ENCODE measurements at places on chromosomes 5 and 9.
A peak's percentile ranks its signal among the peaks of the same experiment; 100 is the strongest.

GRCh38 chr9:21510806-21511205, 28.7 kb upstream of the IFNE start:
- DNase-seq, result no peak

DNA sequence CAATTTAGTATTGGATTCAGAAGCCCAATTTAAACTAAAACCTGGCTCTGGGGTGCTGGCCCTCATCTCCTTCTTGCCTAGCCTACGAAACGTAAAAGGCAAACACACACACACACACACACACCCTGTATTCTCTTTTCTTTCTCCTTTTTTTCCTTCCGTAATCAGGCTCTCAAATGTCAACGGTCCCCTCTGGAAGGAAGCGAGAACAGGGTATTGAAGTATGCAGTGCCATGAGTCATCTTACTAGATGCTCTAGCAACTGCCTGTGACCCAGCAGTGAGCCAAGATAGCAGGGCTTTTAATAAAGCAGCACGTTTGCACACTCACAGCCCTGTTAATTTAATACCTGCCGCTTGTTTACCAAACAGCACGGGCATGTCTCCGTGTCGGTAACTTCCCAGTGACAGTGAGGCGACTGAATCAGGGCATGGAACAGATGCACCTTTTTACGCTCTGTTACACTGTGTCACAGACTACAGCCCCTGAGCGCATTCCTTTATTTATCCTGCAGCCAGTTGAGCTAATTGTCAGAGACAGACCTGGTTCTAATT, 243.8 kb downstream of the BNC2 start:
- peak; percentile 38 for DNase-seq

DNA sequence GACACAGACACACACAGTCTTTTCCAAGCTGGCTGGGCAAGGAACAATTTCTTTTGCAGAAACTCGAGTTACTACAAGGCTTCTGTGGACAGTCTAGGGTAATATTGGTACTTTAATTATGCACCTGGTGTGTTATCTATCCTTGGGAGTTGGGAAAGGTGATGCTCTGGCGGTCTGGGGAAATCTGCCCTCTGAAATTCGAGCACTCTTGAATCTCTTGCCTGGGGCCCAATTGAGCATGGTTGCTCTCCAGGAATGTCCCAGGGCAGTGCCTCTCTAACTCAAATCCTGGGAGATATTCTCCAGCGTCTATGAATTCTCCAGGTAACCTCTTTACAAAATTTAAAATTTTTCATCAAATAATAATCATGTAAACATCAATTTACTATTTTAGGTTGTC, 69.3 kb downstream of the KCNIP1 start:
- no peak for DNase-seq

DNA sequence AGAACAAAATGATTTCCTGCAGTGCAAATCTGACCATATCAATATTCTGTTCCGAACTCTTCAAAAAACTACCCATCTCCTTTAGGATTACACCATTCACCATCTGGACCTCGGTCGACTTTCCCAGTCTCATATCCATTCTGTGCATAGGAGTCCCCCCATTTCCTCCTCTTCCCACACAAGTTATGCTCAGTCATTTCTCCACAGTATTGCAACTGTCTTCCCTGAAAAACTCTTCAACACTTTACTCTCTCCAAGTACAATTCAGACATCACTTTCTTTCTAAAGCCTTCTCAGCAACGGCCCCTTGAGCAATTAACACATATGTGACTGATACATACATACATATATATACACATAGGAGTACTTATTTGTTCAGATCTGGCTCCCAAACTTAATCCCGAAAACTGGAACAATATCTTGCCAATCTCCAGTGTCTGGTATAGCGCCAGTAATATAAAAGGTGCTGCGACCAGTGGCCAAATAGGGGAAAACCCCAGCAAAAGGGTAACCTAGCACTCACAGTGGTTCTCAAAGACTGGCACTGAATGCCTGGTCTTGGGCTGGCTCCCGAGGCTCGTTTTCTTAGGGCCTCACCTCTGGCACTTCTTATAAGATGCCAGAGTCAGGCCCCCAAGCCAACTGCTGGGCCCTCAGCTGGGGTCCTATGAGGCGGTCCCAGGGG, 629 bp downstream of the ZBTB26 start:
- DNase-seq, result no peak

DNA sequence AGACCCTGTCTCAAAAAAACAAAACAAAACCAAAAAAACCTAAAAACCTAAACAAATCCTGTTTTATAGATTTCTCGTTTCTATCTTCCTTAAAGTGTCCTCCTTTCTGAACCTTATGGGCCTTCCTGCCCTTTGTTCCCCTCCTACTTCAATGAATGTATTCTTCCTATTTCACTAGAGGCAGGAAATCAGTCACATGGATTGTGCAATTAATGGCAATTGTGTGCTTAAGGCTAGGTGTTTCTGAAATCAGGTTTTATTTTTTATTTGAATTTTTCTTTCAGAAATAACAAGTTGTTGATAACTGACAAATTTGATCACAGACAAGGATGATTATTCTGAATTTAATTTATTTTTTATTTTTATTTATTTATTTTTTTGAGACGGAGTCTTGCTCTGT, 220.6 kb upstream of the SEMA6A start:
- no peak for DNase-seq

- no peak for DNase-seq
Observed at GRCh38 chr5:108620516-108620915, 127.2 kb upstream of the FER start.

DNA sequence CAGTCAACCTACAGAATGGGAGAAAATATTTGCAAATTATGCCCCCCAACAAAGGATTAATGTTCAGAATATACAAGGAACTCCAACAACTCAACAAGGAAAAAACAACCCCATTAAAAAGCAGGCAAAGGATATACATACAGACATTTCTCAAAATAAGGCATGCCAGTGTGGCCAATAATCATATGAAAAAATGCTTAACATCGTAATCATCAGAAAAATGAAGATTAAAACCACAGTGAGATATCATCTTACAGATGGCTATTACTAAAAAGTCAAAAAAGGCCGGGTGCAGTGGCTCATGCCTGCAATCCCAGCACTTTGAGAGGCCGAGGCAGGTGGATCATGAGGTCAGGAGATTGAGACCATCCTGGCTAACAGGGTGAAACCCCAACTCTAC, 103.2 kb downstream of the KLHL3 start:
- no peak for DNase-seq

- DNase-seq, result no peak
Observed at GRCh38 chr5:84257061-84257460, 127.6 kb downstream of the EDIL3 start.

DNA sequence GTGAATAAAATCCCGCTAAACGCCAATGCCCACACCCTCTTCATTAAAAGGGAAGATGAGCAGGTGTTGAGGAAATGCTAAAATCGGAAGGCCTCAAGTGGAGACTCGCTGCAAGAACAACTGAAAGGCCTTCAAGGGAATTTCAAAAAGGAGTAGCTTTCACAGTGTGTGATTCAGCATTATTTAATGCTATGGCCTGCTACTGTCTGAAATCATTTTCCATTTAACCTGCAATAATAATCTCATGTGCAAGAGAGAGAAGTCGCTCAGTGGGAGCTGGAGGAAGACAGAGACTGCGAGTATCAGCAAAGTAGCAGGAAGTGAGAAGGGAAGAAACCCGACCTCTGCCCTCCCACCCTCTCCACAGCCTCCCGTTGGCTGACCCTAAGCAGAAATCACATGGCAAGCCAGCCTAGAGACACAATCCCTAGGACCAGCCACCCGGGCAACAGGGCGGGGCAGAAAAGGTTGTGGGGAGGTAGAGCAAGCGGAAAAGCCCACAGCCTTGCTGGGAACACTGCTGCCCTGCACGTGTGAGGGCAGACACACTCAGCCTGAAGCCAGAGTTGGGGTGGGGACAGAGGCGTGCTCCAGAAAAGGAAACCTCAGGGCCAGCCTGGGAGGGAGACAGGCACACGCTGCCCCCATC, 39.9 kb upstream of the CTSL start:
- no peak for DNase-seq

DNA sequence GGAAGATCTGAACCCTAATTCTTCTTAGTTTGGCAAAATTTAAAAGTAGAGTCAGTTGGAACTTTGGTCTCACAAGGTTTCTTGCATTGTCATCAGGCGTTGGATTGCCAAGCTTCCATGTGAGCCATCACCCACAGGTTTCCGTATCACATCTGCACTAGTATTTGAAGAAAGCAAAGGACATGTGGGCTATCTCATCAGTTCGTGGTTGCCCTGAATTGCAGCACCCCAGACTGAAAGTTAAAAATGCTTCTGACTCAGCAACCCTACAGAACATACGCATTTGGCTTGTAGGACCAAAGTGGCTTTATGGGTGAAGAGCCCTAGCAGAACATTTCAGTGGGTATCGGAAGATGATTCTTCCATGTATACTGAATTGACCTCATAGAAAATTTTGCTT, 358.0 kb downstream of the ENC1 start:
- no peak for DNase-seq

- DNase-seq, result no peak
Observed at GRCh38 chr5:28310696-28311095, 1272.3 kb upstream of the CDH9 start.

- DNase-seq, result no peak
Observed at GRCh38 chr5:160260881-160261815, 31.8 kb downstream of the FABP6 start.

DNA sequence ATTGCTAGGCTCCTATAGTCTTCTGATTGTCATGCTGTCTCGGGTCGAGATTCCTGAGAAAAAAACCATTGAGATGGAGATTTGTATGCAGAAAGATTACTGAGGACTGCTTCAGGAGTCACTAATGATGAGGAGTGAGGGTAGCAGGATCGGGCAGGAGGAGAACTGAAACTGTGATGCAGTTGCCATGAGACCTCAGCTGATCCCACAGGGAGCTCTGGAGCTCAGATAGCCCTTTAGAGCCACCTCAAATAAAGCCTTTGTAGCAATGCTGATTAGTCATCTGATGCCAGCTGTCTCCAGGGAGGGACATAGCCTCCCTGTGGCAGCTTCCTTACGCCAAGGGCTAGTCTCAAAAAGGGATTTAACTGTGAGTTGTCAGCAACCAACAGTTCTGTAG, 256.9 kb downstream of the DMAC1 start:
- DNase-seq, result no peak

DNA sequence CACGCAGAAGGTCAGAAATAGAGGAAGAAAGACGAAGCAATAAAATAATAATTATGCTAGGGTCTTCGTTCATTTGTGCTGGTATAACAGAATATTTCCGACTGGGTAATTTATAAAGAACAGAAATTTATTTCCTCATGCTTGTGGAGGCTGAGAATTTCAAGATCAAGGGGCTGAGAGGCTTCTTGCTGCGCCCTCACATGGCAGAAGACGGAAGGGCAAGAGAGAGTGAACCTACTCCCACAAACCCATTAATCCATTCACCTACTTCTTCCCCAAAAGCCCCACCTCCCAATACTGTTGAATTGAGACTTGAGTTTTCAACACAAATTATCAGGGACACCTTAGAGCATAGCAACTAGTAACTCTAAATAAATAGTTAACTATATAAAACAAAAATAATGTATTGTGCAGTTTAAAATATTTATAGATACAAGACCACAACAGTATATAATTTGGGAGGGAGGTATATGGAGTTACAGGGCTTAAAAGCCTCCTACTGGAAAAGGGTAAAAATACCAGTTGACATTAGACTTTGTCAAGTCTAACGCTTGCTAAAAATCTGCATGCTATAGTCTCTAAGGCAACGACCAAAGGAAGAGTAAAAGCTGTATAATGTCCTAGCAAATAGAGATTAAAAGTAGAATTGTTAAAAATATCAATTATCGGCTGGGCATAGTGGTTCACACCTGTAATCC, 40.3 kb upstream of the NAA35 start:
- no peak for DNase-seq

All from NCI-H1417 (cell line).